ENCODE measurements at places on chromosomes 4 and X. TPM values are rescaled to one million over a fixed set of nuclear protein-coding genes. Genes with fewer than 3 reads are reported as not detected.

Gene MAGED4
- total RNA-seq, result 55.2 TPM

Gene SHOX
- 0.20 TPM for total RNA-seq

Gene HMX1
- 2.9 TPM for total RNA-seq

Gene CLRN2
- total RNA-seq, result not detected

Gene HPSE
- 2.5 TPM for total RNA-seq

Gene ZNF674
- 7.0 TPM for total RNA-seq

Gene PABPC5
- total RNA-seq, result 15.2 TPM

Gene ASMT
- 0.30 TPM for total RNA-seq

Gene MAGEA10
- not detected for total RNA-seq

Gene MAP7D2
- 8.2 TPM for total RNA-seq

Gene ASB12
- total RNA-seq, result 0.22 TPM

Gene SYP
- total RNA-seq, result 192 TPM

Gene MTMR8
- total RNA-seq, result 4.0 TPM

Gene RTL5
- 8.7 TPM for total RNA-seq

Gene WWC2
- total RNA-seq, result 28.0 TPM

Gene TKTL1
- total RNA-seq, result 14.1 TPM
